NAMALWA (cell line): ENCODE measurements at places on chromosomes 13 and 19.

- no peak for DNase-seq
These were observed 379.9 kb downstream of the LIG4 start for GRCh38 chr13:107835339-107836018.

DNA sequence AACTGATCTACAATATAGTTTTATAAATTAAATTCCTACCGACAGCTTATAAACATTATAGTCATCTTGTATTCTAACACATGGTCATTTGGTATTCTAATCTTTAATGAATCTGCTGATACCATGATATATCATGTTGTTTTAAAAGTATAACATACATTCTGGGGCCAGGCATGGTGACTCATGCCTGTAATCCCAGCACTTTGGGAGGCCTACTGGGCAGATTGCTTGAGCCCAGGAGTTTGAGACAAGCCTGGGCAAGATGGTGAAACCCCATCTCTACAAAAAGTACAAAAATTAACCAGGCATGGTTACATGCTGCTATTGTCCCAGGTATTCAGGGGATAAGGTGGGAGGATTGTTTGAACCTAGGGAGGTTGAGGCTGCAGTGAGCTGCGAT is 3.1 kb downstream of the ZNF383 start:
- no peak for DNase-seq

DNA sequence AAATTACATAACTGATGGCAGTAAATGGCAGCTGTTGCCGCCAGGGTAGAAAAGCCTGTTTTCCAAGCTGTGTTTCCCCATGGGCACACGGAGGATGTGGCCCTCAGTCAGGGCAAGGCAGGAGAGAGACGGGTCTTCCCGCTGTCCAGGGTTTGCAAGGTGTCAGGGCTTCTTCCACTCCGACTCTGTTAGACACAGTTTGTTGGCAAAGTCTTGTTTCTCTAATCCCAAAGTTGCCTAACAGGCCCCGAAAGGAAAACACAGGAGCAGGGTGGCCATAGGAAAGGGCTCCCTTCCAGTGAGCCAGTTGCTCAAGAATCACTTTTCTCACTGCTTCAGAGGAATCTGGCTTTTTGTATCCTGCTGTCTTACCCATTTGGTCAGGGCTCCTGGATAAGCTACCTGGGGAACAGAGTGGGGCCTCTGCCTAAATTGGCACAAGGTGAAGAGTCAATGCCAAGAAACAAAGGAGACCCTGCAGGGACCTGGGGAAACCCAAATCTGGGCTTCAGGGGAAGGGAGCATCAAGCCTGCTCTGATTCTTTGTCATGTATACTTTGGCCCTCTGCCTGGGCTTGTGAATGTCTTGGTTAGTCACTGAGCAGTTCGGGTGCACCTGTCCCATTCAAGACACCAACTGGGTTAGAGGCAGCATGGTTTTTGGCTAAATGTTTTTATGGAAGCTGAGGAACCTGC is 29.0 kb upstream of the CXCL17 start:
- no peak for DNase-seq

DNA sequence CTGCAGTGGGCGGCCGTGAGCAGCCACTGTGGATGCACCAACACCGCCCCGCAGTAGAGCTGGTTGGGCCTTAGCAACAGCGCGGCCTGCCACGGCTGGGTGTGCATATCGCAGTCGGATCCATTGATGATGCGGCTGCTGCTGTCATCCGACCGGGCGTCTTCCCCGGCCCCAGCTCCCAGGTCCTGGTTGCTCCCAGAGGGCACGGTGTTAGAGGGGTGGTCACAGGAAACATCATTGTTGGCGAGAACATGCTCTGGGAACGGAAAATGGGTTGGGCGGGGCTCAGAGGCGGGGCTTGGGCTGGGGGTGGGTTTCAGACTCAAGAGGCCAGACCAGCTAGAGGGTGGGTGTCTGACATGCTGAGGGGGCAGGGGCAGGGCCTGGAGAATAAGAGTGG is 3.0 kb downstream of the KLK5 start:
- DNase-seq = no peak

- DNase-seq = no peak
These were observed 106.1 kb downstream of the NHLRC3 start for GRCh38 chr13:39144391-39144790.

DNA sequence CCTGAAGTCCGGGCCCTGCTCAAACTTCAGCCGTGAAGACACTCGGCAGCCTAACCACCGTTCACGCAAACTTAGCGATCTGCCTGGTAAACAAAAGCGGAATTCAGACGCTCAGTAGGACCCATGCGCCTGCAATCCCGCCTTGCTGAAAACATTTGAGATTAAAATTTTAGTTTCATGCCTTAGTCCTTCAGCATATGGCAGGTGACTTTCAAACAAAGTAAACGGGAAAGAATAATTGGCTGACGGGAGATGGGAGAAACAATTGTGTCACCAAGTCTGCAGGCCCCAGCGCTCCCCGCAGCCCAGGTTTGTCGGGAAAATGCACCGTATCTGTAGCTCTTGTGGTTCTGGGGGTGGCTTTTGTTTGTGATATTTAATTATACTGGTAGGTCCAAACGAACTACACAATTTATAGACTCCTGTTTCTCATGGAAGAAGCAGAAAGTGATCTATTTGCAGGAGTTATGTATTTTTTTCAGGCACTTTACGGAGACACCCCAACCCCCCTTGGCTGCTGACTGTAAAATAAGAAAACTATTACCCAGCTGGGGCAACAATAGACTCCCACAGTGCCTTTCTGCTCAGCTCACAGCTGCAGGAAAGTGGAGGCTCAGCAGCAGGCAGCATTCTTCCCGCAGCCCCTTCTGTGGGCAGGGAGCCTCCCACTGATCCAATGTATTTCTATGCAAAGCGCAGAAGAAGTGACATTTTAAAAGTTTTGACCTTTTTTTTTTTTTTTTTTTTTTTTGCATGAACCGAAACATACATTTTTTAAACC is 94.8 kb downstream of the SOX1 start:
- no peak for DNase-seq

- DNase-seq = no peak
These were observed 22.6 kb downstream of the ELF1 start for GRCh38 chr13:40996426-40997092.

- peak; percentile 90 for DNase-seq
These were observed 45.3 kb downstream of the RGCC start for GRCh38 chr13:41502673-41503072.

- DNase-seq = no peak
These were observed 50.7 kb upstream of the FNDC3A start for GRCh38 chr13:48925001-48925400.

DNA sequence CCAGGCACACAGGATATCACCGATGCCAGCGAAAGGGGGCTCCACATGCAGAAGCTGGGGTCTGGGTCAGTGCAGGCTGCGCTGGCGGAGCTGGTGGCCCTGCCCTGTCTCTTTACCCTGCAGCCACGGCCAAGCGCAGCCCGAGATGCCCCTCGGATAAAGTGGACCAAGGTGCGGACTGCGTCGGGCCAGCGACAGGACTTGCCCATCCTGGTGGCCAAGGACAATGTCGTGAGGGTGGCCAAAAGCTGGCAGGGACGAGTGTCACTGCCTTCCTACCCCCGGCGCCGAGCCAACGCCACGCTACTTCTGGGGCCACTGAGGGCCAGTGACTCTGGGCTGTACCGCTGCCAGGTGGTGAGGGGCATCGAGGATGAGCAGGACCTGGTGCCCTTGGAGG is 7.2 kb downstream of the NCAN start:
- DNase-seq = no peak

GRCh38 chr19:45820413-45821102 is 5.5 kb upstream of the RSPH6A start:
- DNase-seq = no peak

GRCh38 chr19:42086770-42087550 is 11.0 kb downstream of the ZNF574 start:
- no peak for DNase-seq

GRCh38 chr13:59364641-59365085 is 799.1 kb downstream of the DIAPH3 start:
- DNase-seq = peak; percentile 12

DNA sequence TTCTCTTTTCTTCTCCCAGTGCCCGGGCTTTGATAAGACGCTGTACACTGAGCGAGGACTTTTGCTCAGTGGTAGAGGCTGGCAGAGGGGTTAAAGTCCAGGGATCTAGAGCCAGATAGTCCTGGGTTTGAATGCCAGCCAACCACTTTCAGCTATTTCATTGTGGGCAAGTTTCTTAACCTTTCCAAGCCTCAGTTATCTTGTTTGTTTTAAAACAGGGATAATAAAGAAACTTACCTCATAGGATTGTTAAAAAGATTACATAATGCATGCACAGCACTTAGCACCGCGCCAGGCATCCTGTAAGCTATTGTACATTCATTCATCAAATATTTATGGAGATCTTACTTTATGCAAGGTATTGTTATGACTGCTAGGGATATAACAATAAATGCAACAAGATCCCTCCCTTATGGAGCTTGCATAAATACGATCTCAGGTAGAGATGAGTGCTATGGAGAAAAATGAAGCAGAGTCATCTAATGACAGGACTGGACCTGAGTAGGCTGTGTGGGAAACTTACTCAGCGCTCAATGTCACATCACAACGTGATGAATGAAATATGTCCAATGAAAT is 70.8 kb downstream of the LNX2 start:
- no peak for DNase-seq

GRCh38 chr19:1362387-1363257 is 21.1 kb upstream of the NDUFS7 start:
- DNase-seq = no peak

DNA sequence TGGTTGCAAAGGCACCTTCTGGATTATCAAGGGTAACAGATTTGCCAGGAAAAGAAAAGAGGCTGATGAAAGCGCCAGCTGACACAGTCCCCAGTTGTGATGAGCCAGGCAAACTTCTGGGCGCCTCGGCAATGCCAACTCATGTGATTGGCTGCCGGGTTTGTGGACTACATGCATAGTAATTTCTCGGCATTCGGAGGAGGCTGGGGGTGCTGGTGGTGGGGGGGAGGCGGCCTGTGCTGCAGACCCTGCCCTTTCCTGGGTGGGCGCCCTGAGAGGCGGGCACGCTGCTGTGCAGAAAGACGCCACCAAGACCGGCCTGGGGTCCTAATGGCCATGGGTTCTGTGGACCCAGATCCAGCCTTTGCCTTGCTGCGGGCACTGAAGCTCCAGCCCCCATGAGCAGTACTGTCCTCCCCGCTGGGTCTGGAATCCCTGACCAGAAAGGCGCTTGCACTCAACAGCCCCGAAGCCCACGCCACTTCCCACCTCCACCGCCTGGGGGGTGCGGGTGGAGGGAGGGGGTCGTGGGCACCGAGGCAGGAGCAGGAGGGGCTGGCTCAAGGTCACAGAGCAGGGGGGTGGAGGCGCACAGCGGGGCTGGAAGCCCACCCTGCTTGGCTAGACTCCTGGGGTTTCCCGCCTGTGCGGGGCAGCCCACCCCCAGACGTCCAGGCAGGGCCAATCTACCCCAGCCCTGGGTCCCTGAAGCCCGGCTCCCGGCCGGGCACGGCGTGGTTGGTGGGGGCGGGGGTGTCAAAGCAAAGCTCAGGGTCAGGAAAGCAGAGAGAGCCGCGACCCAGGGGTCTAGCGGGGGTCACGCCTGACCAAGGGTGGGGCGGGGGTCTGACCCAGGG is 1.0 kb downstream of the DIRAS1 start:
- no peak for DNase-seq

GRCh38 chr13:45220403-45220802 is 19.6 kb upstream of the KCTD4 start:
- no peak for DNase-seq

GRCh38 chr13:94168783-94169453 is 310.6 kb downstream of the DCT start:
- no peak for DNase-seq

- no peak for DNase-seq
These were observed 2506.4 kb downstream of the PCDH9 start for GRCh38 chr13:64723724-64724123.

DNA sequence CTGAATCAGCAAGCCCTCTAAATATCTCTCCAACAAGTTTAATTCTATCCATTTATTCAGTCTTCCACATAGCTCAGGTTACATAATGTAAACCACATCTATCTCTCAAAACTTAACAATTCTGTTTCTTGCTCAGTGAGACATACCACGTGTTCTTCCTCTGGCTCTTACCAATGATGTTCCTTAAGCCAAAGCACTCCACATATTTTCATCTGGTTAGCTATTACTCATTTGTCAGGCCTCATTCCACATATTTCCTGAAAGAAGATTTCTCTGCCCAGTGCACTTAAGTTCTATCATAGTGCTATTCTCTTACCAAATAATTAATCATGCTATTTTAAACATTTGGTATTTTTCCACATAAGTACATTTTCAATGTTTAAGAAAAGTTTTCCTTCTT is 403.3 kb upstream of the ATXN8OS start:
- DNase-seq = no peak

GRCh38 chr13:89695343-89696257 is 1651.9 kb upstream of the MIR17HG start:
- DNase-seq = peak; percentile 79

DNA sequence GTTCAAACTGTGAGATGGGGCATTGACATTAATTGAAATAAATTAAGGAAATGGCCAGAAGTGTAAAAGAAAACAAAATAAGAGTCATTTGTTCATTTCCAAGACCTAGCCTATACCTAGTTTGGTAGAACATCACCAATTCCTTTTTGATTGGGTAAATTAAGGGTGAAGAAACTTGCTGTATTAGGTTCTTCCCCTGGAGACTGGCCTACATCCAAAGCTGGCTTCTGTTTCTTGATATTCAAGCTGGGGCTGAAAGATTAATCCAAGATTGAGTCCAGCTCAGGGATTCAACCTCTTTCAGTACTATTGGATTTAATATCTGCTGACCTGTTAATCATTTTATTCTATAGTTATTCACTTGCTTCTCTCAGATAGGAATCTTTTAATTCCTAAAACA is 183.2 kb downstream of the GPC6 start:
- DNase-seq = no peak

DNA sequence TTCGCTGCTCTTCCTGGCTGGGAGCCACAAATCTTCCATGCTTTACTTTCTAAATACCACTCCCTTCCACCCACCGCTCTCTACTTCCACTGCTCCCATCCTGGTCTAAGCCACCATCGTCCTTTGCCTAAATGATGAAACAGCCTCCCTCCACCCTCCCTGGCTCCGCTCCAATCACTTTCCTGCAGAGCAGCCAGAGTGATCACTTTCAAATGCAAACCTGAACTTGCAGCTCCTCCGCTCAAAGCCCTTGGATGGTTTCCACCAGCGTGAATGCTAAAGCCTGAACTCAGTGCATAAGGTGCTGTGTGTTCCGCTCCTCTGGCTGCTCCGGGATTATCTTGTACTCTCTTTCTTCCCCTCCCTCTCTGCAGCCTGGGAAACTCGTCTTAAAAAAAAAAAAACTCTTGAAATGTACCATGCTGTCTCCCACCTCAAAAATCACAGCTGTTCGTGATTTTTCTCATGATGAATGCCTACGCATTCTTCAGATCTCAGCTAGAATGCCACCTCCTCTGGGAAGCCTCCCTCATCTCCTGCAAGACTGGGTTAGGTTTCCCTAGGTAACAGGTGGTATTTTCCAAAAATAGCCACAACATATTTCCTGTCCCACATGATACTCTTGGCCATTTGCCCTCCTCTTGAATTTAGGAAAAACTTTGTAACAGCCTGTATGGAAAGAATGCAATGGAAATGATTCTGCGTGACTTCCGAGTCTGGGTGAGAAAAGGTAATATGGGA is 3.7 kb upstream of the SIN3B start:
- no peak for DNase-seq

GRCh38 chr19:4650159-4650558 is 10.8 kb downstream of the TNFAIP8L1 start:
- no peak for DNase-seq

GRCh38 chr19:54606230-54606629 is 12.8 kb downstream of the LILRA1 start:
- DNase-seq = no peak

GRCh38 chr13:107284173-107284572 is 716.2 kb upstream of the ARGLU1 start:
- no peak for DNase-seq
